ENCODE measurements at places on chromosomes 4 and X.
A peak's percentile ranks its signal among the peaks of the same experiment; 100 is the strongest.

GRCh38 chrX:130984782-130985181, 73.4 kb upstream of the ARHGAP36 start:
- peak; percentile 2 for DNase-seq

GRCh38 chrX:50988649-50989048, 78.1 kb downstream of the BMP15 start:
- peak; percentile 34 for DNase-seq

DNA sequence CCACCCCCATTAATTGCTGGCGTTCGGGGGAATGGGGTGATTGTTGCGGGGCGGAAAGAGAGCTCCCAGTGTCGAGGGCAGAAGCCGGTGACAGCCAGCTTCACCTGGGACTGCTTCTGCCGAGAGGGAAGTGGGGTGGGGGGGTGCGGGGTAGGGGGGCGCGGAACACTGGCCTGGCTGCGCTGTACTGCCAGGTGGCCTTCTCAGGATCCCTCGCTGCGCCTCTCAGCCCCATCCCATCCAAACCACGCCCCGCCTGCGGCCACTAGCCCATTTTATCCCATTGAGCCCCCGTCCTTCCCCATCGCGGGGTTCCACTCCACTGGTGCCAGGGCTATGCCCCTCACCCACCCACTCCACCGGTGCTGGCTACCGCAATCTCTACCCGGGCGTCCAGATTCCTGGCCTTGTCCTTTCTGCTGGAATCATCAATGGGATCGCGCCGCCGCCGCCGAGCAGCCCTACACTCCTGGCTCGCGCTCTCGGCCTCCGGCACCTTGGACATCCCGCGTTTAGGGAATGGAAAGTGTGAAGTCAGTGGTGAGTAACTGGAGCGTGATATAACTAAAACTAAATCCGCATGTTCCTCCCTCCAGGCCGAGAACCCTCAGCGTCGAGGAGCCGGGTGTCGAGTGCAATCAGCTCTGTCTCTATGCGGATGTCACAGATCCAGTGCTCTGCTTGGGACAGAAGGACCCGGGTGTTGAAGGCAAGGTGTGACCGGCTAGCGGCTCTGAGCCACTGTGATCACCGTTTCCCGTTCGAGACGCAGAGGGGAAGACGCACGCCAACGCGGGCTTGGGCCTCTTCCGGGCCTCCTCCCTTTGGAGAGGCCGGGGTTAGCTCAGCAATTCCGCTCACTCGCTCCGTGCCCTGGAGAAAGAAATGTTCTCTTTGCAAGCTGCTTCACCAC, 20.5 kb downstream of the NKX3-2 start:
- no peak for DNase-seq

- peak; percentile 47 for DNase-seq
These were observed 768 bp downstream of the MID2 start for GRCh38 chrX:107826238-107827029.

GRCh38 chr4:85555206-85555605, 80.3 kb downstream of the ARHGAP24 start:
- DNase-seq: no peak

GRCh38 chr4:7485096-7485495, 50.4 kb upstream of the PSAPL1 start:
- DNase-seq: no peak

GRCh38 chrX:56343219-56343618, 111.1 kb downstream of the KLF8 start:
- DNase-seq: no peak

- DNase-seq: no peak
These were observed 8.3 kb upstream of the MAP7D3 start for GRCh38 chrX:136259543-136259942.

GRCh38 chr4:146338512-146338911, 124.2 kb downstream of the REELD1 start:
- DNase-seq: no peak

GRCh38 chr4:16104520-16104919, 20.7 kb upstream of the PROM1 start:
- no peak for DNase-seq

DNA sequence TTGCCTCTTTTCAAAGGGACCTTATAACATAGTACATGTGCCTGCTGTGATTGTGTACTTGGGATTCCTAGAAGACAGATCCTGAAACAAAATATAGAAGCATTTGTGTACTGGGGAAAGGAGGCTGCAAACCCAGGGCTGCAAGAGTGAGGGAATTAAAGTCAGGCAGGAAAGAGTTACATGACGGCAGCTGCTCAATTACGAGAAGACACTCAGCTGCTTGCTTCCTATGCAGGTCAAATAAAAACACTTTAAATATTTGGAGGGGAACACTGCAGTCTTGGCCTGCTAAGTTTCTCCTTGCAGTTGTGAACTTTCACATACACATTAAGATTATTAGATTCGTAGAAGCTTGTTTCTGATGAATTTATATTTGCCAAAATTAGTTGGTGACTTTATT, 191.9 kb upstream of the CXCL13 start:
- DNase-seq: no peak

- DNase-seq: no peak
These were observed 4.2 kb upstream of the ABCG2 start for GRCh38 chr4:88162626-88163025.

DNA sequence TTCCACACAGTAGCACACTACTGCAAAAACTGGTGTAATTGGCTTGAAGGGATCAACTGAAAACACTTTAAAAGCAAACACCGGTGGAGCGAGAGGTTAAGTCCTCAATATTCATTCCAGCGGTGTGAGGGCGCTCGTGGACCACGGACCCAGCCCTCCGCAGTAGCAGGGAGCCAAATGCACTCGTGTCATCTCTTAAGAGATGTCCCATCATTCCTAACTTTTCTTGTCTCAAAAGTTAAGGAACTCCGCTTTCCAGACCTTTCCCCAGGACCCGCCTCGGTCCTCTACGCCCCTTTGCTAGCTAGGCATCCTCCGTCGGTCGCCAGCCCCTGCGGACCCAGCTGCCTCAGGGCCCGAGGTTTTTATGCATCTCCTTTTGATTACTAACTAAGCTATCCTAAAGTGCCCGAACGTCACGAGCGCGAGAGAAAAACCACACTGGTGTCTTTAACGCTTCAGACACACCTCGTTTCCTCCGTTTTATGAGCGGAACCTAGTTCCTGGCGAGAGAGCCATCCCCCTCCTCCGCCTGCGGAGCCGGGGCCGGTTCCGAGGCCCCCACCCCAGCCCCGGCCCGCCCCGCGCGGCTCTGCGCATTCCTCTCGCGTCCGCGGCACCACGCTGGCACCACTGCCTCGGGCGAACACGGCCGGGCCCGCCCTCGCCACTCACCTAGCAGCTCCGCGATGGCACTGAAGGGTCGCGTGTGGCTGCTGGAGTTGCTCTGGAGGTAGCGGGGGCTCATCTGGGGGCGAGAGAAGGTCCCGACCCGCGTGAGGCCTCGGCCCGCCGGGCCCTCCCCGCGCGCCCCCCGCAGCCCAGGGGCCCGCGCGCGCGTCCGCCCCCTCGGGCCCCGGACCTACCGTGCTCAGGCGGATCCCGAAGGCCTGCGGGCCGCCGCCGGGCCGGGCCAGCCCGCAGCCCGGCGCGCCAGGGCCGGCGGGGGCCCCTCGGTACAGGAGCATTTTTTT, 723 bp downstream of the MORC4 start:
- peak; percentile 73 for DNase-seq

- DNase-seq: peak; percentile 65
These were observed 12.9 kb downstream of the PCDH18 start for GRCh38 chr4:137519406-137519805.

DNA sequence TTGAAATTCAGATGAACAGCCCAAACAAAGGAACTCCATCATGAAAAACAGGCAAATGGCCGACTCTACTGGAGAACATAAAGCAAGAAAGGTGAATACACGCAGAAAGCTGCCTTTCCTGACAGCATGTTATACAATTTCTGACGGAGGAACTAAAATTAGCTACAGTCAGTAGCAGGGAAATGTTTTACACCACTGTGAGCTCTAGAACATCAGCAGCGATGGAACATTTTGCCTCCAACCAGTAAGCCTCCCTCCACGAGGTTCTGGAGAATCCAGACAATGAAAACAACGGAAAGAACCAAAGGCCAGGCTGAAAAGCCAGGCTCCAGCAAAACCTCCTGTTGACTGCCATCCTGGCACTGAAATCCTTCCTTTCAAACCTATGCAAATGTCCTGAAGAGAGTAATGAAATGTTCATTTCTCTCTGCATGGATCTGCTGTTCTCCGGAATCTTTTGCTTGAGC, 78.9 kb downstream of the IRF2 start:
- DNase-seq: no peak

GRCh38 chr4:26993967-26994366, 133.3 kb downstream of the STIM2 start:
- DNase-seq: no peak

DNA sequence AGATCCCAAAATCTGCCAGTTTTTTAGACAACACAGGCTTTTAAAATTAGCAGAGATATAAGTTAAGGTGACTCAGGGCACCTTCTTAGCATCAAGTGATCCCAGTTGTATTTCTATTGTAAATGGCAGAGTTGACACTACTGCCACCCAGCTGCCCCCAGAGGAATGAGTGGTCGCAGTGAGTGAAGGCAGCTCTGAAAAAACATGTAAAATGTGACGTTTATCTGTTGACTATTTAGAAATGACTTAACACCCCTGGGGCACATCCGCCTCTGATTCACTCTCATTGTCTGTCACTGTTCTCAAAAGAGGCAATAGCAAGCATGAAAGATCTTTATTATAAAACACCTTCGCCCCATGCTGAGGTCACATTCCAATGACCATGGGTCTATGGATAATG, 592.4 kb downstream of the ACTRT1 start:
- peak; percentile 6 for DNase-seq

DNA sequence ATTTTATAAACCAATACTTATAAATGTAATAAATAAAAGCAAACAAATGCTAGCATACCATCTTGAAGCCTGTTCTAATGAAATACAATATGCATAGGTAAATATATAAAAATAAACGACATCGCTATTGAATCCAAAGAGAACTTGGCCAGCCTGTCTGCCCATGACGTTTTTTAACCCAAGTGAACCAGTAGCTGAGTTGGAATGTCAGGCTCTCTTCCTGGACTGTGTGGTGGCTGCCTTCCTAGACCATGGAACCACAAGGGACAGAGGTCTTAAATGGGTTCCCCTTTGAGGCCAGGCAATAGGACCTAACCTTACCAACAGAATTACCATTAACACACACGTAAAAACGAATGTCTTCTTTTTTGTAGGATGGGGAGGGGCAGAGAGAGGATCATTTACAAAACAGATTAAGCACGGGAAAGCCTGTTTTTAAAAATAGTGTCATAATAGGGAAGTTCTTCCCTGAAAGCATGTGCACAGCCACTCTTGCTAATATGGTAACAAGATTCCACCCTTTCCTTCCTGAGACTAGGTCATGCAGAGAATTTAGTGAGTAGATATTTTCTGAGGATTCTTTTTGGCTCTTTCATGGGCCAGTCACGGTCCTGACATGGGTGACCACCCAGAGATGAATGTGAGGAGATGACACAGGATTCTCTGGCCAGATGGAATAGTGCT, 69.4 kb upstream of the ACSL1 start:
- DNase-seq: peak; percentile 24

- DNase-seq: no peak
These were observed 13.0 kb downstream of the RAB9B start for GRCh38 chrX:103818842-103819619.

- no peak for DNase-seq
These were observed 31.1 kb downstream of the TAPT1 start for GRCh38 chr4:16195209-16195608.

GRCh38 chr4:7815981-7816380, 123.7 kb downstream of the AFAP1 start:
- DNase-seq: no peak

DNA sequence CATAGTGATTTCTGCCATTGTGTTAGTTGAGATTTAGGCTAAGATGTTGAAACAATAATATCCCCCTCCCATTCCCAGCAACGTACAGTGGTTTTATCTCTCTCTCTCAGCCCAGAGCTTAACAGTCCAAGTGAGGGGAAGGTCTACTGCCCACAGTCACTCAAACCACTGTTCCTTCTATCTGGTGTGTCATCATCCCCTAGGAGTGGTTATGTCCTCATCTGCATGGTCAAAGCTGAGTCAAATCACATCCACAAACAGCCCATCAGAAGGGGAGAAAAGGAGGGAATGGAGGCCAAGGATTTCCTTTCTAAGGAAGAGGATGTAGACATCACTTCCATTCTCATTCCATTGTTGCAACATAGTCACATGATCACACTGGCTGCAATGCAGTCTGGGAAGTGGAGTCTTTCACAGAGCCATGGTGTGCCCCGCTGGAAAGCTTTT, 42.8 kb upstream of the CHRNA9 start:
- DNase-seq: peak; percentile 30

DNA sequence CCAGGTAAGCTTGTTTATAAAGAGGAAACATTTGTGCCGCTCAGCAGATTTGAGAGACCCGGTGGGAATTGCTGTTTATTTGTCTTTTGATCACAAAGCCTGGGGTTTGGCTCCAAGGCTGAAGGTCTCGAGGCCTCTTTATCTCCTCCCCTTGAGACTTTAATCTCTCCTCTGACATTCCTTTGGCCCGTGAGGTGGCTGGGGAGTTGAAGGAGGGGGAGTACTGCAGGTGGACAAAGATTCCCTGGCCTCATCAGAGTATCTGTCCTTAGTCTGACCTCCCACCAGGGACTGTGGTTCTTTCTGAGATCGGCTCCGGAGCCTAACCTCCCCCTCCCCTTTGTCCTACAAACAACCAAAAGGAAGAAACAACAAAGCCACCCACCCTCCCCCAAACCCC, 216.5 kb downstream of the MID1IP1 start:
- DNase-seq: no peak

GRCh38 chrX:25004485-25005032, 11.2 kb downstream of the ARX start:
- DNase-seq: no peak

DNA sequence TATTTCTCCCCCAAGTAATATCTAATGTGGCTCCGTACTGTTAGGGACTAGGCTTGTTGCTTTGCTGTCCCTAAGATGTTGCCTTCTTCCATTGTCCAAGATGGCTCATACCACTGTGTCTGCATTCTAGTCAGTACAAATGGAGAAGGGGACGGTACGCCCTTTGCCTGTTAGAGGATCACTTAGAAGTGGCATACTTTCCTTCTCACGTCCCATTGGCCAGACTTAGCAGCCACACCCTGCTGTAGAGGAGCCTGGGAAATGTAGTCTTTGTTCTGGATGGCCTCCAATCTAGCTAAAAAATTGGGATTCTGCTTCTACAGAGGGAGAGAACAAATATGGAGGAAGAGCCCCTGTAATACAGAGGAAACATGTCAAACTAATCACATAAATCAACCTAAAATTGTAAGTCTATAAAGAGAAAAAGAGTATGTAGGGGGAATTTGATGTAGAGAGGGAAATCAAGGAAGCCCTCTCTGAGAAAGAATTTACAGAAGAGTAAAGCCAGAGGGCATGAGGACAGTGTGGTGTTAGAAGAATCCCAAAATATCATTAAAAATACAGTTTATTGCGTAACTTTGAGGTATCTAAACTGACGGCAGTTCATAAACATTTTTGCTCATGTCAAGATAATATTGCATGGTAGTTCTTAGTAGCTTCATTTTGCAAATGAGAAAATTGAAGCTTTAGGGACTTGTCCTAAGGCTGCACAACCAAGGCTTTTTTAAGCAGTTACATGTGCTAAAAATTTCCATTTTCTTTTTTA, 15.1 kb downstream of the PRIMPOL start:
- DNase-seq: peak; percentile 19

- DNase-seq: peak; percentile 63
These were observed 100.1 kb upstream of the VCX3B start for GRCh38 chrX:8364369-8365141.

GRCh38 chr4:47816748-47817147, 21.1 kb downstream of the CORIN start:
- no peak for DNase-seq

GRCh38 chr4:40745285-40745984, 4.3 kb upstream of the NSUN7 start:
- no peak for DNase-seq

All from PC-3 (cell line).